ENCODE measurements at places on chromosomes 7 and 10.

GRCh38 chr10:77348082-77348481 is 289.5 kb downstream of the KCNMA1 start:
- no peak for DNase-seq

- DNase-seq: no peak
Measured at GRCh38 chr7:115269486-115269885, 347.6 kb downstream of the MDFIC start.

DNA sequence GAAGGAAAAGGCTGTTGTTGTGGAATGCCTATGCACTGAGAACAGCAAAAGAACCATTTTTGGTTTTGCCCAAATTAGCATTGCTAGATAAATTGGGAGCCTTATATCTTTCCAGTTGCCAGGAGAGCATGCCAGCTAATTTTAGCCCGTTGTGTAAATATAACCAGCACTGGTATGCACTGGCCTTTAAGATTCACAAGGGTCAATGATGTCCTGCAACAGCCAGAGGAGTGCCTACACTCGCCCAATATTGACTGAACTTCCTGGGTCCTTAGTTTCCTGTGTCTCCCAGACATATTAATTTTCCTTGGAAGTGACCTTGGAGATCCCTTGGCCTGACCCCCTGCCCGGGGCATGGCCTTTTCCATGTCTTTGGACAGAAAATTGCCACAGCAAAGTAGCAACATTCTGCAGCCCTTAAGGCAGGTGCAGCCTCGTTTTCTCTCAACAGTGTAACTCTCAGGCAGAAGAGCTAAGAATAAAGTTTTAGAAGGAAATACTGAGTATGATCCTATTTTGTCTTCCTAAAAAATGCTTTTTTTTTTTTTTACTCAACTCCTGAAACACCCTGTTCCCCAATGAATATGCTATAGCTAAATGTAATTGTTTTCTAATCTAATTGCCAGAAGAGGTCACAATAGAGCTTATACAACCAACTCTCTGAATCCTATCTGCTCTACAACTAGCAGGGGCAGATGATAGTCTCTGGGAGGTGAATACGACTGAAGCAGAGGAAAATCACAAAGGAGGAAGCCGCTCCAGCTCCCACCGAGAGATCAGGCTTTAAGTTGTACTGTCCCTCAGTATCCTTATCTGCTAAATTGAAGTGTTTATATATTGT is 131.9 kb upstream of the PCGF5 start:
- DNase-seq: no peak

- DNase-seq: no peak
Measured at GRCh38 chr7:35705932-35706461, 11.1 kb upstream of the HERPUD2 start.

GRCh38 chr10:86671419-86671818 is 3.1 kb downstream of the LDB3 start:
- DNase-seq: no peak

DNA sequence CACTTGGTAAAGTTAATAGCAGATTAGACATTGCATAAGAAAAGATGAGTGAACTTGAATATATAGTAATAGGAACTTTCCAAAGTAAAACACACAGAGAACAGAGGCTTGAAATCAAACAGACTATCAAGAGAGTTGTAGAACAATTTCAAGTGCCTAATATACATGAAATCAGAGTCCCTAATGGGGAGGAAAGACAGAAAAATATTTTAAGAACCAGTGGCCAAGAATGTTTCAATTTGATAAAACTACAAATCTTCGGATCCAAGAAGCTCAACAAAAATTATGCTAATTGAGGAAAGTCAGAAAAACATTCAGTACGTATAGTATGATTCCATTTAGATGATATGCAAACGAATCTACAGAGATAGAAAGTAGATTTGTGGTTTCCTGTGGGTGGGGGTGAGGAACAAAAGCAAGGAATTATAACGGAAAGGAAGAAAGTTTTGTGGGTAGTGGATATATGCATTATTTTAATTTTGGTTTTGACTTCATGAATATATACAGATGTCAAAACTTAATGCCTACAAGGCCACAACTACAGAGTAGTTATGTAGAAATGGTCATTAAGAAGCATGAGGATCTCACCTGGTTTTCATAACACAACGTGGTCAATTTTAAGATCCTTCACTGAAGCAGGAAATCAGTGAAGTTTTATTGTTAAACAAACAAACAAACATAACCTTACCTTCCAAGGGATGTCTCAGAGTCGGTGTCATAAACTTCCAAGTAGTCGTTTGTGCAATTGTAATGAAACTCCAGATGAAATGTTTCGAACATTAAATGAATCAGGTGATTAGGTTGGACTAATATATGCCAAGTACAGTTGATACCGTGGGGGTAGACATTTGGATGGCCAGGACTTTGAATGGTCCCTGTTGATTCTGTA is 62.0 kb downstream of the CUBN start:
- DNase-seq: no peak

GRCh38 chr10:85791818-85792532 is 574.6 kb downstream of the GRID1 start:
- no peak for DNase-seq

DNA sequence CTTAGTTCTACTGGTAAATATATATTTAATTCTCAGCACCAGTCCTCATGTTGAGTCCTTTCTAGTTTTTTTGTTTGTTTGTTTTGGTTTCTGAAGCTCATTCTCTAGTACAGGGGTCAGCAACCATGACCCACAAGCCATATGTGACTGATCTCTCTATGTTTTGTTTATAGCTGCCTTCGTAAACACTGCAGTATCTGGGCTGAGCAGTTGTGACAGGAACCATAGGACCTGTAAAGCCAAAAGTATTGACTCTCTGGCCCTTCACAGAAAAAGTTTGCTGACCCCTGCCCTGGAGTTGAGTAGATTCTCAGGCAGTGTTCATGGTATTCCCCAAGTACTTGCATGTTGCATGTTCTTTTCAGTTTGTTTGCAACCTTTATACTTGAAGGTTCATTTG is 20.8 kb downstream of the NET1 start:
- no peak for DNase-seq

- no peak for DNase-seq
Measured at GRCh38 chr7:127332880-127333279, 59.6 kb downstream of the ZNF800 start.

- DNase-seq: no peak
Measured at GRCh38 chr7:149598721-149599308, 101.2 kb upstream of the ZNF746 start.

DNA sequence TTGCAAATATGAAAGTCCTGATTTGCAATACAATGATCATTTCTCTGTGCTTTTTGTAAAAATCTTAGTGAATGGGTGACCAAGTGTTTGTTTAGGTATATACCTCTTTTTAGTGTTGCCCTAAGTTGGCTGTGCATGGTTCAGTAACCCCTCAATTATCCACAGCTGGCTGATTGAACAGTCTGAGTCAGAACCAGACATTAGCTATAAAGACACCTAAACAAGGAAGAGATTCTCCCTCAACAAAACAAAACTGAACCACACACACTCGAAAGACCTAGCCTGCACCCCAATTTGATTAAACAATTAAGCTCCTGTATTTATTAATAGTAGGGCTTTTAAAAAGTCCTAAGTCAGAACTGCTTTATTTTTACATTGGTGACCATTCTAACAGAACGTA is 2.8 kb downstream of the RSBN1L start:
- no peak for DNase-seq

DNA sequence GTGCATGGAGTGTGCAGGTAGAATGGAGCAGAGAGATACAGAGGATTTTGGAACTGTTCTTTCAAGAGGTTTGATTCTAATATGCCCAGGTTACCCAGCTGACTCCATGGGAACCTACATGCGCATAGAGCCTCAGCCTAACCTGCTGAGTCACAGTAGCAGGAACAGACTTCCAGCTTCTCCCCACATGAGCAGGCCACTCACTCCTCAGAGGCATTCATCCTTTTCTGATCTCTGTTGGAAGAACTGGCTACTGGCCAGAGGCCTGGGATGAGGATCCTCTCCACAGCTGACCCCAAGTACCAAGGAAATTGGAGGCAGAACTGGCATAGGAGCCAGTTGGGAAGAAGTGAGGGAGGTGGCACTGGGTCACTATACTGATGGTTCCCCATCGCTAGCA is 17.9 kb upstream of the CCSER2 start:
- no peak for DNase-seq

- DNase-seq: peak; percentile 86
Measured at GRCh38 chr7:4631380-4632179, 50.5 kb upstream of the FOXK1 start.

DNA sequence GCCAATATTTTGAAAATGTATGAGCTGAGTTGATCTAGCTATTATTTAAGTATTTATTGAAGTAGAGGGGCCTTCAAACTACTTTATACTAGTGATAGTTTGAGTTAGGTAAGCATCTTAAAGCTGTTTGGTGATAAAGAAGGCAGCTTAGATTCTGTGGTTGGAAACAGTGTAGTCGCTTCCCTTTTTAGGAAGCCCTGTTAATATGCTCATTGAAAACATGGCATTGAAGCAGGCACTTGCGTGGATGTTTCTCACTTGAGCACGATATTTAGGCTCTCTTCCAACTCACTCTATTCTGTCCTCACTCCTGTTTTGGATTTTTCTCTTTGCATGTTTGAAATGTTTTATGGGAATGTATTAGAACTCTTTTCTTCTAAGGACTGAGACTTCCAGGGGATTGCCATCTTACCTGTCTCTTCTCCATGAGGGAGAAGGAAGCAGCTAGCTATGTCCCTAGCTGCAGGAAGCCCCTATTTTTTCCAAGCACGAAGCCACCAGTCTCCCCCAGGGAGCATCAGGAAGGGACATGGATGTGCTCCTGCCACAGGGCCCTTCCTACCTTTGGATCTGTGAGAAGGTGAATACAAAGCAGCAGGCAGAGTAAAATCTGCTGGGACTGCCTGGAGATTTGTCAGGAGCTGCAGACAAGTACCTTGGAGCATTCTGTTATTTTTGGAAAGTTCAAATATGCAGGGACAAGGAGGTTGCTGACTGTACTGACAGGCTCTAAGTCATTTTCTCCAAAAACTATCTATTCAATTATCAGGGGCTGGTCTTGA is 22.0 kb upstream of the BMPR1A start:
- DNase-seq: no peak

DNA sequence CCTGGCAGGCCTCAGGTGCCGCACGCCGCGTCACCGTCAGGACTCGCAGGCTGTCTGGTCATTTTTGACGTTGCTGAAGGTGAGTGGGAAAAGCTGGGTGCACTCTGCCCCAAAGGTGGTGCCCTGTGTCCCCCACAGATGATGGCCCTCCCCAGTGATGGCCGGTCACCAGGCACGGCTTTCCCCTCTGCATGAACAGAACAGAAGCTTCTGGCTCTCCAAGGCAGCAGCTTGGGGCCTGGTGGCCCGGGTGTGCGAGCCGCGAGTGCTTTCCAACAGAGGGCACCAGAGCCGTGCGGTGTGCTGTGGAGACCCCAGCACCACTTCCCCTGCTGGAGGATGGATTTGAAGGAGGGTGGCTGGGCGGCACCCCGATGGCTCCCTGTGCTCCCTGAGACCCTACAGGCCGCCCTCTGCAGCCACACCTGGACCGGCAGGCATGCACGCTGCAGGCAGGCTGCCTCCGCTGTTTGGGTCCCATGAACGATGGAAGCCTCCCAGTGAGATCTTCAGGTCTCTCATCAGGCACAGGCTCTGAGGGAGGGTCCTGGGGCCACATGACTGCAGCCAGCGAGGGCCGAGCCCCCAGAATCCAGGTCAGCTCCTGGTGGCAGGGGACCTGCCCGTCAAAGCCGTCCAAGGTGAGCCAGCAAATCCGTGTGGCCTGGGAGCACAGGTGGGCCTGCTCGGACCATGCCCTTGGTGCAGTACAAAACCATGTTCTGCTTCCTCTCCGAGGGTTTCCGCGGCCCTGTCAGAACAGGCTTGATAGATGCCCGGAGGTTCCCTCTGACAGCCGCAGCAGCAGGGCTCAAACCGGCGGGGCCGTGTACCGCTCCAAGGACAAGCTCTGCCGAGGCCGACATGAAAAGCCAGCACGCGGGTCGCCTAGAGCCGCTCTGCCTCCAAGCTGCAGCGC is 195.4 kb downstream of the EBF3 start:
- peak; percentile 57 for DNase-seq

GRCh38 chr10:103818105-103818504 is 37.3 kb downstream of the SH3PXD2A start:
- peak; percentile 37 for DNase-seq

DNA sequence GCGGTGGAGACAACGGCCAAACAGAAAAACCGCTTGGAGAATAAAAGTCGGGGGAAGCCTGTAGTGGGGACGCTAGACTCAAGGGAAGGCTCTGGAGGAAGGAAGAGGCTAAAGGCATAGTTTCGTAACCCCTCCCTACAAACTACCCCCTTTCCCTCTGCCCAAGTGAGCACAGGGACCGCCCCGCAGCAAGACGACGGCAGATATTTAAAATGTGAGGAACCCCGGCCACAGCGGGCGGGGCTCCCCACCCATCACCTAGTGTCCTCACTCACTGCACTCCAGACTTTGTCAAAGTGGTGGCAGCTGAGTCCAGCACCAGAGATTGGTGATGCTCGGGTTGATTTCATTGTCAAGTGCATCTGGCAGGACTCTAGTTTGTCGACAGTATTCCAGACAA is 69.1 kb downstream of the PRKAG2 start:
- peak; percentile 31 for DNase-seq

GRCh38 chr7:28908775-28909174 is 49.4 kb downstream of the TRIL start:
- no peak for DNase-seq

- no peak for DNase-seq
Measured at GRCh38 chr7:106592282-106593027, 68.5 kb downstream of the CCDC71L start.

- no peak for DNase-seq
Measured at GRCh38 chr7:107605218-107605815, 25.3 kb downstream of the BCAP29 start.

DNA sequence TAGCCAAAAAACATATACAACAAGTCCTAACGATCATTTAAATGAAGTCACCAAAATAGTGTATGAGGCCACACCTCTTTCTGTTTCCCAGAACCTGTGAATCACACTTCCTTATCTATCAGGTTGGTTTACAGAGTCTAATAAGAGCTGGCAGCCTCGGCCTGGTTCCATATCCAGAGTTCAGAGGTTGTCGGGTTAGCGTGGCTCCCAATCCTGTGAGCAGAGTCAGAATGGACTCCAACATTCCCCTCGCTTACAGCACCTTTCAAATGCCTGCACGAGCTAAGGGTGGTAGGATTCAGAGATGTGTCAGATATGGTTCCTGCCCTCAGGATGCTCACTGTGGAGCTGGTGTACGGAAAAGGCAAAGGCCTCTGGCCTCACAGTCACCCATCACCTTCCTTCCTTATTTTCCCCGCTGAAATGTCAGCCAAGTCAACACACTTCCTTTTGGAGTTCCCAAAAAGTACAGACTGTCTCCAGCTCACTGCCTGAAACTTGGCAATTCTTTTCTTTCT is 6.0 kb downstream of the IL15RA start:
- DNase-seq: no peak

GRCh38 chr7:157056957-157057902 is 46.8 kb upstream of the MNX1 start:
- peak; percentile 42 for DNase-seq
